ENCODE measurements at places on chromosomes 3 and 15. TPM values are rescaled to one million over a fixed set of nuclear protein-coding genes. Genes with fewer than 3 reads are reported as not detected.

Gene COL6A5
- not detected for total RNA-seq

Gene NPAP1
- total RNA-seq = not detected

Gene BTLA
- total RNA-seq = not detected

Gene ARHGAP31
- 4.7 TPM for total RNA-seq

Gene GPR15
- total RNA-seq = not detected

Gene FAM107A
- total RNA-seq = not detected

Gene KBTBD12
- total RNA-seq = not detected

Gene HTR3E
- total RNA-seq = not detected

Gene SEMA3B
- 12.5 TPM for total RNA-seq

Gene CEP19
- total RNA-seq = 3.2 TPM

Gene ATP2B2
- not detected for total RNA-seq
